ENCODE measurements at places on chromosomes 6 and 20. TPM values are rescaled to one million over a fixed set of nuclear protein-coding genes. Genes with fewer than 3 reads are reported as not detected.

The NTSR1 gene
- 1.1 TPM for total RNA-seq

The ZNF334 gene
- 9.1 TPM for total RNA-seq

The BTN1A1 gene
- not detected for total RNA-seq

The BHLHE23 gene
- 2.1 TPM for total RNA-seq

DNA sequence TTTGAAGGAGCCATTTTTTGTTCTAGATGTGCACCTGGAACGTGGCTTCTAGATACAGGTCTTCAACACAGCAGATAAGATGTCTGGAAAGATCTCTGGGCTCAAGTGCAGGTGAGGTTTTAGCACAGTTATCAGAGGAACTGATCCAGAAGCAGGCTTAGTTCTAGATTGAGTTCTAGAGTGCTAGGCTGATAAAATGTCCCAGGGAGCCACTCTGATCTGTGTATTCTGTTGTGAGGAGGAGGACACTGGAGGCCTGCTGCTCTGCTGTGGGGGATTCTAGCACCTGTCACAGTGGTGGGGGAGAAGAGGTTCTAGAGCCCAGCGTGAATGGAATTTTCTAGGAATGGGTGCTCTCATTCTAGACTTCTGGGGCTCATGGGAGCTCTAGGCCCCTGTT lies 12.0 kb upstream of the CCM2L start:
- DNase-seq: no peak

DNA sequence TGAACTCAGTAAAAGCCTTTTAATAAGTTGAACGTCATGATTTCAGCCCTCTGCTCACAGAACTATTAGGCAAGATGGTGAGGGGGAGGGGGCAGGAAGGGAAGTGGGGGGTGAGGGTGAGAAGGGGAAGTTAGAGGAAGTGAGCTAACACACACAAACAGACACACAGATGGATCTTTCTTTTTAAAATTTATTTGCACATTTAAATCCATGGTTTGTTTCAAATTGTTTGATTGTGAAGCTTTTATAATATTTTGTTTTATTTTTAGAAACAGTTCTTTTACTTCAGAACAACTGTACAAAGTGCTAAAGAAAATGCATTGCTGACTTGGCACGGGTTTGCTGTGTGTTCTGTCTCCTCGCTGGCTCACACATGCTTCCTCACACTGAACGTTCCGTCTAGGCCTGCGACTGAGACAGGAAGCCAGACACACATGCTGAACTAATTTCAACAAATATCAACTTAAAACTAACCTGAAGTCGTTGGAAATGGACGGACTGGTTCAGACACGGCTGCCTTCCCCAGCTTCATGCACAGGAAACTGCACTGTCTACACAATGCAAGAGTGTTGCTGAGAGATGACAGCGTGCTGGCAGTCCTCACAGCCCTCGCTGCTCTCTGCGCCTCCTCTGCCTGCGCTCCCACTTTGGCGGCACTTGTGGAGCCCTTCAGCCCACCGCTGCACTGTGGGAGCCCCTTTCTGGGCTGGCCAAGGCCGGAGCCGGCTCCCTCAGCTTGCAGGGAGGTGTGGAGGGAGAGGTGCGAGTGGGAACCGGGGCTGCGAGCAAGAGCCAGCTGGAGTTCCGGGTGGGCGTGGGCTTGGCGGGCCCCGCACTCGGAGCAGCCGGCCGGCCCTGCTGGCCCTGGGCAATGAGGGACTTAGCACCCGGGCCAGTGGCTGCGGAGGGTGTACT lies 8.1 kb upstream of the ZBP1 start:
- DNase-seq: no peak

DNA sequence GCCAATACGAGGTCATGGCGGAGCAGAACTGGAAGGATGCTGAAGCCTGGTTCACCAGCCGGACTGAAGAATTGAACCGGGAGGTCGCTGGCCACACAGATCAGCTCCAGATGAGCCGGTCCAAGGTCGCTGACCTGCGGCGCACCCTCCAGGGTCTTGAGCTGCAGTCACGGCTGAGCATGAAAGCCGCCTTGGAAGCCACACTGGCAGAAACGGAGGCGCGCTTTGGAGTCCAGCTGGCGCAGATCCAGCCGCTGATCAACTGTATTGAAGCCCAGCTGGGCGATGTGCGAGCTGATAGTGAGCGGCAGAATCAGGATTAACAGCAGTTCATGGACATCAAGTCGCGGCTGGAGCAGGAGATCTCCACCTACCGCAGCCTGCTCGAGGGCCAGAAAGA lies 296.9 kb downstream of the OGFRL1 start:
- no peak for DNase-seq

GRCh38 chr6:145903356-145904102 lies 60.6 kb downstream of the SHPRH start:
- no peak for DNase-seq

GRCh38 chr20:20480689-20481088 lies 112.8 kb downstream of the INSM1 start:
- no peak for DNase-seq

DNA sequence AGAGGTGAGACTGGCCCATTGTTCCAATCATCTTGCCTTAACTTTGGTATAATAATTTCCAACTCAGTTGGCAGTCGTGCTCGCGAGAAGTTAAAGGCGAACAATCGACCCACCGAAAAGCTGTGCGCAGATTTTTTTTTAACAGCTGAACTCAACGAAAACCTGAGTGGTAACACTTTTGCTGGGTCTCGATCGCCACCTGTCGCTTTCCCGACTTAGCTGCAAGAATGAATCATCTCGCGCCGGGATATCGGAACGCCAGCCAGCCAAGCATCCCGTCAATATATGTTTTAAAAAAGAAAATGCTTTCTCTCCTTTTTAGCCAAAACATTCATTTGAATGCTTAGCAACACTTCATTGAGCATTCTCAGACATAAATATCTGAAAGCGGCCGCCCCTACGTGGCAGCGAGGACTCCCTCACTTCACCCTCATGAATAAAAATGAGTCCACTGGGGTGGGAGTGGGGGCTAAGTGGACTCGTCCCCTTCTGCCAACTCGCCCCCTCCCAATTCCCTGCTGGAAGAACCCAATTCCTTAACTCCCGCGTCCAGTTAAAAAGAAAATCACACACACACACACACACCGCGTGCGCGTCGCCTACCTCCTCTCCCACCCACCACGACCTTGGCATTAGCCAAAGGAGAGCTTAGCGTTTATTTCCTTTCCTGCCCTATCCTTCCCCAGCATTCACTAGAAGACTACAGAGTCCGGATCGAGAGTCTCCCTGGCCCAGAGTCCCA lies 1.5 kb downstream of the COL12A1 start:
- peak; percentile 75 for DNase-seq

Data from H7 (cell line).